ENCODE measurements at places on chromosomes 2 and 18.

DNA sequence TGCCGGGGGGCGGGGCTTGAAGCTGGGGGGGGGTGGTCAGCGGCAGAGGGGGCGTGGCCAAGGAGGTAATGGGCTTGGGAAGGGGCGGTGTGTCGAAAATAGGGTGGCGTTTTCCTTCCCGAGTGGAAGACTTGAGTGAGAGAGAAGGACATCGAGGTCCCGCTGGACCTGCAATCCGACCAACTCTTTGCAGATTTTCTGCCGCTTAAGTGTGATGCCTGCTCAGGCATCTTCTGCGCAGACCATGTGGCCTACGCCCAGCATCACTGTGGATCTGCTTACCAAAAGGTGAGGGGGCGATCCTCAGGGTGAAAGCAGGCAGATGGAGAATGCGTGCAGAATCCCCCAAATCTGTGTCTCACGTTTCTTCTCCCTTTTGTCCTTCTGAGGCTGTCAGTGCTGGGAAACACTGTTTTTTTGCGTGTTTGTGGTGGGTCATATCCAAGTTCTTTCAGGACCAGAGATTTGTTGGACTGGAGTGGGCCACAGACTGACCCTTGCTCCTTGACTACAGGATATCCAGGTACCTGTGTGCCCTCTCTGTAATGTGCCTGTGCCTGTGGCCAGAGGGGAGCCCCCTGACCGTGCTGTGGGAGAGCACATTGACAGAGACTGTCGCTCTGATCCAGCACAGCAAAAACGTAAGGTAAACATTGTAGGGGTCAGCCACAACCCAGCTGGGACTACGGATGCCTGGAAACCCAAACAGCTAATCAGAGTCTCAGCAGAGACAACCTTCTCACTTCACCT is 727 bp downstream of the ZFAND2B start:
- no peak for DNase-seq

- peak; percentile 0 for DNase-seq
These were observed 149.9 kb downstream of the TMX3 start for GRCh38 chr18:68564961-68565360.

DNA sequence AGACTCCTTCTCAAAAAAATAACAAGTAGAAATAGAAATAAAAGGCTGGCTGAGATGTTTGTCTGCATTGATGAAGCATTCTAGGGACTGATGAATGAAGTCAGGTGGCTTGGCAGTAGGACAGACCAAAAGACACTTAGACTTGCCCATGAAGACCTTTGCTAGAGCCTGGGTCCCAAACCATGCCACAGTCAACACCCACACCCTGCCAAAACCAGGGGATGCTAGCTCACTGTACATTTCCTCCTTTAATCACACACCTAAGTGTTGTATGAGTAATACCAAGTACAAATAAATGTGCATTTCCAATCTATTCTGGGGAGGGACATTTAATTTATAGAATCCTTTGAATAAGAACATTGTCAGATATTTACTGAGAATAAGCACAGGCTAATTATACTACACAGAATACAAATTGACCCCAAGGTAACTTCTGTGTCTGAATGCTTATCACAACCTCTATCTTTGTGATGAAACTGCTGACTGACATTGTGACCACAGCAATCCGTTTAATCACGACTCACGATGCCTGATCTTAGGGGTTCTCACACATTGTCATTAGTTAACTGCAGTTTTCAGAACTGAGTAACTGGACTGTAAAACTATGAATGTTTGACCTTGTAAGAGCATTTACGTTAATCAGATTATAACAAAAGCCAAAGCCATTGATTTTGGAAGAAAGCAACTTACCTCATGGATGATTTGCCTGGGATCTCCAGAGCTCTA is 10.5 kb upstream of the NOL10 start:
- DNase-seq, result no peak

DNA sequence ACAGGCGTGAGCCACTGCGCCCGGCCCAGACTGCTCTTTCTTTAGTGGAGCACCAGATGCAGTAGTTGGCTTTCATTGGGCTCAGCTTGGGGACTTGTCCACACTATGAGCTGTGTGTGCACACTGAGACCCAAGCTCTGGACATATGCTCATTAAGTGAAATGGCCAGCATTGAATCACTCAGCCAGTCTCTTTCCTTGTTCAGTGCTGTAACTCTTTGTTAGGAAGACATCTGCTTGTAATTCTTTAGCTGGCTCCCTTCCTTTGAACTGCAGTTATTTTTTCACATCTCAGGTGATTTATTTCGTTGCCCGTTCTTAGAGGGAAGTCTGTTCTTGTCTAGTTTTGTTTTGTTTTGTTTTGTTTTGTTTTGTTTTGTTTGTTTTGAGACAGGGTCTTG is 70.5 kb downstream of the CAB39 start:
- no peak for DNase-seq

DNA sequence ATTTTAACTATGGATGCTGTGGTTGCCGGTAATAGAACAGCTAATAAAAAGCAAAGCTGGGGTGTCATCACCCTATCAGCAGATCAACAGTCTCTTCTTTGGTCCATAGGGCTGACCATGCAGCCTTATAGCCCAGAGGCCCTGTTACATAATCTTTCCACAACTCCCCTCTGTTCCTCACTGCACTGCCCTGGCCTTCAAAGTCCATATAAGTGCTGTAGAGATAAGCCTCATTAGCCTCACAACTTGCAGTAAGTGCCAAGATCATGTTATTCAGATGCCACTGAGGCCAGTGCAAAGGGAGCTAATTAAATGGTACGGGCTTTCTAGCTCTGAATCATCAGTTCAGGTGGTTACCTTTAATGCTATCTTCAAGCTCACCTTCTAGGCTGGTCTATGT is 89.7 kb upstream of the CXCR4 start:
- no peak for DNase-seq

- DNase-seq, result no peak
These were observed 20.3 kb downstream of the RALB start for GRCh38 chr2:120272763-120273481.

GRCh38 chr2:18704276-18704675 is 114.9 kb upstream of the NT5C1B start:
- no peak for DNase-seq

DNA sequence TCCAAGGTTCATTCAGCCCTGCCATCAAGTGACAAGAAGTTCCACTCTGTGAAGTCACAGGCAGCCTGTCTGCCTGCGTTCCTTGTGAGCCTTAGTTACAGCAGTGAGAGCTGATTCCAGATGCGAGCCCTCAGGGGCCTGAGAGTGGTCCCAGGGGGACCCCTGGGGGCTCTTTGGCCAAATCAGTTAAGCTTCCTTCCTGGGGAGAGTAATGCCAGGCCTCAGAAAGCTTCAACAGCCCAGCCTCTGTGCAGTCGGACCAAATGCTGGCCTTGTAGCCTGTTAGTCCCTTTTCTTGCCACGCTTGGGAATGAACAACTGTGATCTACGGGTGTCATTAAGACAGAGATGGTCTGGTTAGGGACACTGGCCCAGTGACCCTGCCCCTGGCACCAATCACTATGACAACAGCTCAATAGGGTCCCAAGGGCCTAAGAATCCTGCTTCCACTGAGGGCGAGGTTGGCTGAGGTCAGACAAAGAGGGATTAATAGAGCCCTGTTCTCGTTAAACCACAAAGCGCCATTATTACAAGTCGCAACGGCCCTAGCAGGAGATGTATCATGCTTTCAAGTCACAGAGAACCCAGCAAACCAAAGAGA is 50.9 kb downstream of the HS1BP3 start:
- DNase-seq, result no peak

- no peak for DNase-seq
These were observed 129.3 kb downstream of the CAPN13 start for GRCh38 chr2:30677861-30678385.

GRCh38 chr2:173880561-173880960 is 84.6 kb downstream of the SP3 start:
- no peak for DNase-seq

GRCh38 chr2:150051004-150051403 is 436.5 kb downstream of the RND3 start:
- no peak for DNase-seq

- DNase-seq, result no peak
These were observed 35.5 kb upstream of the KLHL29 start for GRCh38 chr2:23349508-23349907.

GRCh38 chr2:11314487-11314886 is 29.9 kb downstream of the ROCK2 start:
- no peak for DNase-seq

DNA sequence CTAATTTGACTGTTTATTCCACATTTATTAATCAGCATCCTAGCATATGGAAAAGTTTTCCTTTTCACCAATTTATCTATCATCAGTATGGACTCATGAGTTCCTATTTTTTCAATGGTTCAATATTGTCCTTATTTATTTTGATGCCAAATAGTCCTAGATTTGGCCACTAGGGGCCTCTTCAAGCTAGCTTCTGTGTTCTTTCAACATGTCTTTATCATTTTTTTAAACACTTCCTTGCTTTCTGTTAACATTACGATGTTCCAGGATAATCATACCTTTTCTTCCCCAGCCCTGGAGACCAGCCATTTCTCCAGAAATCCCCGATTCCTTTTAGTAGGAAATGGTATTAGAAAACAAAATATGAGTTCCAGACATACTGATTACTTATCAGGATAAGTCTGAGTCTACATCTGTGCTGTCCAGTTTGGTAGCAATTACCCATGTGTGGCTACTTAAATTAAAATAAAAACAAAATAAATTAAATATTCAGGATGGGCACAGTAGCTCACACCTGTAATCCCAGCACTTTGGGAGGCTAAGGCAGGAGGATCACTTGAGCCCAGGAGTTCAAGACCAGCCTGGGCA is 70.6 kb downstream of the RPE start:
- DNase-seq, result no peak

DNA sequence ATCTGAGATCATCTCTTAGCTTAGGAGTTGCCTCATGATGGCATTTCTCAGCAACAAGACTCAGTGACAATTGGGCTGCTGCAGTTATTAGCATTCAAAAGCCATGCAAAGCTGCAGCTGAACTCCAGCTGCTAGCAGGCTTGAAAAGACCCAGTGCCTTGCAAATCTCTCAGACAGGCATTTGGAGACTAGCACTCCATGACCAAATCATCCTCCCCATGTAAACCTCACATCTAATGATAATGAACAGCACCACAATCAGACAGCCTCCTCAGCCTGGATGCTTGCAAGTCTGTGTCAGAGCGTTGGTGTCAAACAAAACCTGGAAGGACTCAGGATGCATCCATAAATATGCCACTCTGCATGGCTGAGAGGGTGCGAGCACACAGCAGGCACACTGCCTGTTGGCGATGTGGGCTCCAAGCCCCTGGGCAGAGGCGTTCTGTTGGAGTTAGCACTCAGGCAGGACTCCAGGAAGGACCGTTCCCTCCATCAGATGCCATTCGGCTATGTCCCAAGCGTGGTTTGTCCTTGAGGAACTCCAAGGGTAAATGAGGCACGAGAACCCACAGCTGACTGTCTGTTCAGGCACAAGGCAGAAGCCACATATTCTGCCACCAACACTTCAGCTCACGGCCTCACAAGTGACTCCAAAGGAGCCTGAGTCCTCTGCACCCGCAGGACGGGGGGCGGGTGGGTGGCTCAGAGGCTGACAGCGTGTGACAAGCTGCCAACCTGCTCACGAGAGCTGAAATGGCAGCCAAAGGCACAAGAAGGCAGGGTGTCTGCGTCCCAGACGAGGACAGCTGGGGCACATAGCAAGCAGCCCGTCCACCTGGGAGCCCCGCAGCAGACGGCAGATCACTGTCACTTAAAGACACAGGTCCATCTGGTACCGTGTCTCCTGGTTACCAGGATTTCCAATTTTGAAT is 183.8 kb downstream of the MYT1L start:
- DNase-seq, result no peak

DNA sequence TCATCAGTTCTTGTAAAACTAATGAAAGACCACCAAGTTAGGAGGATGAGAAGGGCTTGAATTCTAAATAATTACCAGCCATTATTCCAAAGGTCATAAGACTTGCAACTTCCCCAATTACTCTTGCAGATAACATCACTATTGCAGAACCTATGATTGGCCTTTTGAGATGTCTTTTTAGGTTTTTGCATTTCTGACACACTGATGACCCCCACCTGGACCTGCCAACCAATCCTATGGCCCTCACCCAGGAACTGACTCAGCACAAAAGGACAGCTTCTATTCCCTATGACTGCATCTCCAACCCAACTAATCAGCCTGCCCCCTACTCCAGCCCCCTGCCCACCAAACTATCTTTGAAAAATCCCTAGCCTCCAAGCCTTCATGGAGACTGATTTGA is 111.5 kb upstream of the COPS8 start:
- DNase-seq, result no peak

DNA sequence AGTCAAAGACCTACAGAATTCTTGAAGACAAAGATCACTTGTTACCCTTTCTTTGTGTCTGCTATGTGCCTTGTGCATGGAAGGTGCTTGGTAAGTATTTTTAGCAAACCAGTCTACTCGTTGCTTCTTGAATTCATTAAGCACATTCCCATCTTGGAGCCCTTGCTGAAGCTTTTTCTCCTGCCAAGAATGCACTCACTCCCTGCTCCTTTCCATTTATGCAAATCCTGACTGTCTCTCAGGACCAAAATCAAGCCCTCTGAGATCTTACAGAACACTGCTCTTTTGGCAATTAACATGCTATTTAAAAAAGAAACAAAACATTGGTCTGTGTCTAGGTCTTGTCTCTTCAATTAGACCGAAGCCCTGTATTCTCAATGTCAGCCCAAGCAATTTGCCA is 75.8 kb downstream of the CLHC1 start:
- DNase-seq, result no peak
